Activated CD8-positive, alpha-beta memory T cell treated with anti-CD3 and anti-CD28 coated beads for 24 hours (primary cell): ENCODE measurements at places on chromosomes 4 and X.

DNA sequence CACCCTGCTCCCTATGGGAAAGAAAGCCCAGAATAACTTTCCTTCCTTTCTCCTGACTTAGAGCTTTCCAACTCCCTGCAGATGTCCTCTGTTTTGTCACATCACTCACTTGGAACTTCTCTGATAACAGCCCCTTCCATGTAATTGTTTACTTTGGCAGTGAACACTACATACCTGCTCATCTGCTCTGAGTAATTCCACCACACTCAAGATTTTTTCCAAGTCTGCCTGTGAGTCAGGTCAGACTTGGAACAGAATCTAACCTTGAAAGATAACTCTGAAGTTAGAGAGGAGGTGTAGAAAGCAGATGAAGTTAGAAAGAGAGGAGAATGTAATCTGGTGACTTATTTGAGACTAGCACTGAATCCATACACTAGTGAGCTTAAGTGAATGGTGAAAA is 7.4 kb downstream of the MAGEB10 start:
- no peak for DNase-seq

DNA sequence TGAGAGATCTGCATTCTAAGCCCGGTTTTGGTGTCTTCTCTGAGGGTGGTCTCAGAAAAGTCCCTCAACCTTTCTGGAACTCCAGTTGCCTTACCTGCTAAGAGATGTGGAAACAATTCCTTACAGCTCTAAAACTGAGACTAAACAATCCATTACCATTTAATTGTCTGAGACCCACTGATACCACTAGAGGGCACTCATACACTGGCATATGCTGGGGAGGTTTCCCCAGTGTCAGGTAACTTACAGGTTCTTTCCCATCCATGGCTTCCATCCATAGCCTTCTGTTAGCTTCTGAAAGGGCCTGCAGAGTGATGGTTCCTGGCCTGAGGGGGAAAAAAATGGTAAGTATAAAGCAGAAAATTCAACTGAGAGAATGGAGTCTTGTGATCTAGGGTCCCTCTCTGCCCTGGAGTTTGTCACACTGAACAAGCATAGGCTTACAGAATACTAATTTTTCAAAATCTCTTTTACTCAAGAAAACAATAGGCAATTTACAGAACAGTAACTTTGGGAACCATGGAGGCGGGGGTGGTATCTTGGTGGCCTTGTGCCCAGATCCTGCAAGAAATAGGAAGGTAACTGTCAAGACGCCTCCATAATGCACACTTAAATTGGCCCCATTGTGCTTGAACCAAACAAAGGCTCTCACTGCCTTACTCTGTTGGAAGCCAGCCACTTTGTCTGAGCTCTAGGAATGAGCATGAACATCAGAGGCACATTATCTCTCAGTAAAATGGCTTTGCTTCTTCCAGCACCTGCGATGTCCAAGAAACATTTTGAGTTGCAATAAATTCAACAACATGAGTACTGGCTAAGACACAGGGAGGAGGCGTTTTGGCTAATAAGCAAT is 236.1 kb downstream of the OPHN1 start:
- DNase-seq, result no peak

- no peak for DNase-seq
Observed at GRCh38 chr4:72312032-72312650, 256.9 kb downstream of the ADAMTS3 start.

GRCh38 chrX:99266255-99266654 is 1143.8 kb downstream of the PCDH19 start:
- DNase-seq, result no peak

- no peak for DNase-seq
Observed at GRCh38 chr4:145679991-145680455, at the start of gene C4orf51. Gene C4orf51, plus strand, starts transcription at chr4:145680146. Its CDS starts 58 bp downstream, at chr4:145680204.

- no peak for DNase-seq
Observed at GRCh38 chr4:183554878-183555585, 50.2 kb downstream of the ING2 start.

DNA sequence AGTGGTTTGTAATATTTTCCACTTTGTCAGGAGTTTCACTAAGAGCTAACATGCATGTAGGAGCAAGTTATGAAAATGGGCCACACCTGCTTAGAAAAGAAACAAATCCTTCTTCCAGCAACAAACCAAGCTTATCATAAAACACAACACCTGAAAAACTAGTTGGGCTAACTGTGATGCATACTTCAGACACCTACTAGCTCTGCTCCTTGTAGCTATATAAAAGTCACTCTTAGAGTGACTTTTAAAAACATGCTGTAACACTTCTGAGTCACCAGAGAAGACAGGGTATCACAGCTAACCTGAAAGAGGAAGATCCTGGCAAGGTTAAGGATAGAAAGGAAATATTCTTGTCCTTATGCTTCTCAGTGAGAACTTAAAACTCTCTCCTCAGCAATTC is 3.6 kb upstream of the SLAIN2 start:
- no peak for DNase-seq

GRCh38 chrX:97820170-97820569 is 936.5 kb downstream of the RPA4 start:
- DNase-seq, result no peak

DNA sequence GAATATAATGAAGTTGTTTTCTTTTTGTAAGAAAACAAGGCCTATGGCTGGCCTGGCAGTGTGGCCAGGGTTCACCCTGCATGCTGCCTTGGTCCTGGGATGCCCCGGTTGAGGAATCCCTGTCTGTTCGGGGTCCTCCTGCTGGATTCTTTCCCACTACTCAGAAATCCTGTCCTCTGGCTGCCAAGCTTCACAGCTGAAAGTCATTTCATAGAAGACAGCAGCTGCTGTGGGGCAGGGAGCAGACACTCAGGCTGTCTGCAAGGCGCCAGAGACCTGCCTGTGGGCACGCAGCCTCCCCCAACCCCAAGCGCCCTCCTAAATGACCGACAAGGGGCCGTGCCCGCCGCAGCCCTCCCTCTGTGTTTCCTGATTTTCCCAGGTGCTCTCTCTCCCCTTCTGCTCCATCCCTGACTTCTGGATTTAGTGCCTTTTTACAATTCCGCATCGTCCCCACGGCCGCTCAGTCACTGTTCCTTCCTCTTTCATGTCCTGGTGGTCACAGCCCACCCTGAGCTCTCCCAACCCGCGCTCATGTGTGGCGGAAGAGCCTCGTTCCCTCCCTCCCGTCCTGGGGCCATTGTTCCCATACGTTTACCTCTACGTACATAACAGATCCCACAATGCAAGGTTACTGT is 27.5 kb downstream of the ZFYVE28 start:
- no peak for DNase-seq

DNA sequence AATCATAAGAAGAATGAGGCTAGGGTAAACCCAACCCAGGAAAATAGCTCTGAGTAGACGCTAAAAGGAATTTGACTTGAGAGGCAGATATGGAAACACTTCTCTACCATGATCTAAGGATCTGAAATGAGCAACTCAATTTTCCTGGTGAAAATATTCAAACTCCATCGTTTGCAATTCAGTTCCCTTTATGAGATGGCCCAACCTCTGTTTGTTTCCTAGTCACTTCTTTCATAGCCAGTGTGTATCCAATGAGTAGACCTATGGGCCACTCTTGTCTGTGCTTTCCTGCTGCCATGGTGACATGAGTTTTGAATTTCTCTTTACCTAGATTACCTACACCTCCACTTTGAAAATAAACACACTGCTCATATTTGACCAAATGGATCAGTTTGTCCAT is 176.2 kb upstream of the GPRIN3 start:
- no peak for DNase-seq

GRCh38 chrX:16839219-16839851 is 30.8 kb downstream of the RBBP7 start:
- DNase-seq, result no peak

DNA sequence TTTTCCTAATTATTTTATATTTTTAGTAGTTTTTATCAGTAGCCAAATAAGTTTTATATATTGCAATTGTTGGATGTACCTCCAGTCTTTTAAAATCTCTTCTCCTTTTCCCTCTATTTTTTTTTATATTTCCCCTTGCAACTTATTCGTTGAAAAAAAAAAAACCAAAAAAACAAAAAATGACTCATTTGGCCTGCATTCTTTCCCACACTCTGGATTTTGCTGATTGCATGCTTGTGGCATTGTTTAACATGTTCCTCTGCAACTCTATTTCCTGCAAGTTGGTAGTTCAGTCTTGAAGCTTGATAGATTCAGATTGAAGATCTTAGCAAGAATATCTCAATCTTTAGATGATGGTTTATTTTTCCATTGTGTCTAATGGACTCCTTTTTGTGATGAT is 260.6 kb upstream of the BOD1L1 start:
- no peak for DNase-seq

- DNase-seq, result no peak
Observed at GRCh38 chr4:182231080-182231479, 12.1 kb upstream of the TENM3 start.

GRCh38 chr4:158428242-158428641 is 93.4 kb upstream of the RXFP1 start:
- DNase-seq, result no peak

DNA sequence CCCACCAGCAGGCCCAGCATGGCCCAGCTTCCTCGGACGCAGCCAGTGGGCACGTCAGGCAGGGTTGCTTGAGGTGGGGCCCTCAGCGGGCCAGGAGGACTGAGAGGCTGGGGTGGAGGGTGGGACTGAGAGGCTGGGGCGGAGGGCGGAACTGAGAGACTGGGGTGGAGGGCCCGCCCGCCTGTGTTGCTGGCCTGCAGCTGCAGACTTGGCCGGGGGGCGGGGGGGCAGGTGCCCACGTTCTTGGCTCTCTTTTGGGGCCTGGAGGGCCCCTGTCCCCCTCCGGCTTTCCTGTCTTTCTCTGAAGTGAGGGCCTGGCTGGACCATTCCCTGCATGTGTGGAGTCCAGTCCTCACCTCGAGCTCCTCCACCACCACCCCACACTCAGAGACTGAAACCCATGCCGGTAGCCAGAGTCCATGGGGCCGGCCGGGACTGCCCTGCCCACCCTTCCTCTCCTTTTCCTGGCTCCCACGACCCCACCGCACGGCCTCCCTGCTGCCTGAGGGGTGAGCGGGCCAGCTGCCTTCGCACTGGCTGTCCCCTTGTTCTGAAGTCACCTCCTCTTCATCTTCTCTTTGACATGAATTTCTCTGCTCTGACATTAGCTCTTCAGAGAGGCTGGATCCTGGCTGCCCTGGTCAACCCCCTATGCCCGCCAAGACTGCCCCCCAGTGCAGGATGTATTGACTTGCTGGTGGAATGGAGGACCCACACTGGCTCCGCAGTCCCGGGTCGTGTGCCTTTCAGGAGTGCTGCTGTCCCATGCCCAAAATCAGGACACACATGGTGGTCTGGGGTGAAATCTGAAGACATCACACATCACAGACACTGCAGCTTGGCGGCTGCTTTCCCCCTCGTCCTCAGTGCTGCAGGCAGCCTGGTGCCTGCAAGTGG is 10.1 kb upstream of the NKX1-1 start:
- peak; percentile 54 for DNase-seq

DNA sequence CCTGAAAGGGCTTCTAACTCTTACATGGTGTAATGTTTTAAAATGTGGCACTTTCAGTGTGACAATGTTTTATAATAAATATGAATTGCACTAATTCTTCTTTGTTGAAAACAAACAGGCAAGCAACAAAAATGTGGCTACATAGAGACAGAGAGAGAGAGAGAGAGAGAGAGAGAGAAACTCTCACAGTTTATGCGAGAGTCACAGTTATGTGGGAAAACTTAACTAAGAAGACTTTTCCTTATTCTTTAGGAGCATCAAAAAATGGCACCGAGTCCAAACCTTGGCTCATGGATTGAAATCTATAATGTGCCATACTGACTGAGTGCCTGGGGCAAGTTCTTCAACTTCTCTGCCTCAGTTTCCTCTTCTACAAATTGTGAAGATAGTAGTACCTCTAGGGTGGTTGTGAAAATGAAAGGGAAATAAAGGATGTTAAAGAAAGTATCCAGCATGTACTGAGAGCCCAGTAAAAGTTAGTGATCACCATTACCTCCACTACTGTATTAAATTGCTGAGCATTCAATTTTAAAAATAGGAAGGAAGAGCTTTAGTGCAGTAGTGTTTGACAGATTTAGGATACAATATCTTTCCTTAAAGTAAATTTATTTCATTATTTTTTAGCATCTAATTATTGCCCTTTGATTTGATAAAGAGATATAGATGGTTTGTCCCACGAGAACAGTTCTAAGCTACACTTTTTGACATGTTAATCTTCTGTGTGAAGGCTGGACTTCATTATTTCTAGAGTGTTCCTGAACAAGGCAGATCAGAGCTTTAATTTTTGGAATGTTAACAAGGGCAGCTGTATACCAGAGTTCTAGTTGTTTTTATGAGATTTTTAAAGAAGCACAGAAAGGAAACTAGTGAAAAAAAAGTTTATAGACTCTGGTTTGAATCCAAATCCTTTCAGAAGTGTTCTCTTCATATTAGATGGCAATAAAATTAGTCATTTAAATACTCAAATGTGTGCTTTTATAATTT is 187.5 kb upstream of the ANK2 start:
- DNase-seq, result no peak

GRCh38 chr4:138599965-138600364 is 357.8 kb upstream of the SLC7A11 start:
- no peak for DNase-seq

GRCh38 chr4:168773388-168774195 is 236.5 kb downstream of the CBR4 start:
- DNase-seq, result no peak
